ENCODE measurements at places on chromosomes 3 and 15.

GRCh38 chr15:52657338-52657737 is 21.9 kb downstream of the ATOSA start:
- DNase-seq = no peak

DNA sequence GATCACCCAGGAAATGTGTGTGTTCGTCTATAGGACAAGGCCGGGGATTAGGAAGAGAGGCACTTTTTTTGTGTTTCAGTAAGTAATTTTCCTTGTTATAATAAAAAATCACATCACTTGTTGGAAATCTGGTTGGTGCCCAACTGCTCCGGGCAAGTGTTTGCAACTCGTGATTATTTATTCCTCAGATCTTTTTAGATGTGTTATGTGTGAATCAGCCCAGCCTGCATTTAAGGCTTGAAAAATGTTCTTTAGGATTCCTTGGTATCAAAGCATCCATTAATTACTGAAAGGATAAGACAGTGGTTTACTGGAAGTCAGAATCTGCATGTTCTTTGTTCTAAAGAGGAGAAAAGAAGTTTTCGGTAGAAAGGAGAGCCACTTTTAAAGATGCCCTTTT is 345.6 kb downstream of the FEZF2 start:
- DNase-seq = no peak

DNA sequence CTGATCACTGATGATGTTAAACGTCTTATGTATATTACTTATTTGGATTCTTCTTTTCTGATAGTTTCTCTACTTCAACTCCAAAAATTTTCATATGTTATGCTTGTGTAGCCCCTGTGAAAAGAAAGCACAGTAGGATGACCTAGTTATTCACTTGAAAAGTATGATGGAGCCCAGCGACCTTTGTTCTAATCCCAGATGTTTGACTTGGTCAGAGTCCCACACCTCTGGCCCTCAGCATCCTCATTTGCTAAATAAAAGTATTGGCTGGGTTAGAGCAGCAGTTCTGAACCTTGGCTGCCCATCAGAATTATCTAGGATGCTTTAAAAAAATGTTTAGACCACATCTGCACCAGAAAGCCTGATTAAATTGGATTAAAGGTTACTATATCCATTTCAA is 173.7 kb downstream of the ATG7 start:
- DNase-seq = no peak

DNA sequence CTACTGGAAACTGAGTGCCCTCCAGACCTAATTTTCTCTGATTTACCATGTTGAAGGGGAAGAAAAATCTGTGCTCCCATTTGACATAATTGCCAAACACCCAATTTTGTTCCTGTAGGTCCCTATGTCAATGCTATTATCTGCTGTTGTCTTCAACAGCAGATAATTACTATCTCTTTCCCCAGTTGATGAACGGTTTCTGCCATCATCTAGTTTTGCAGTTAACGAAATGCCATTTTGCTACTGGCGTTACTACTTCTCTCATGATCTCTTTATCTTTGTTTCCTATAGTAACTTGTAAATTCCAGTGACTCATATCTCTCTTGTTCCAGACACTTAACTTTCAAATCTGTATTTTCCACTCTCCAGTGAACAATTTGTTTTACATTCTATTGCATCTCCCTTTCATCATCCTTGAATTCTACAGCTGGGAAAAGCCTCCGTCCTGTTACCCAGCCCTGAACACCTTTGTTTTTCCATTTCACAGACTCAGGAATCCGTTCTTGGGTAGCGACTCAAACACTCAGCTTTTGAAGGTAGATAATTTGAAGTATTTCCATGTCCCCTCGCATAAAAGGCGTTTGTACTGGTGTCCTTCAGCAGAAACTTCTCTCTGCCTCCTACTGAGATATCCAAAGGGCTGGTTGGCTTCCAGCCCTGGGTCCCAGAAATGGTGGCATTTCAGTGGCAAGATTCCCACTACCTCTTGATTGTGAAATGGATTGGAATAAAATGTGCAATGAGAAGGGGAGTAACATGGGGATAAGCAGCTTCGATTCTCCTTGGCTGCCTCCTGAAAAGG is 111.7 kb downstream of the FOXB1 start:
- DNase-seq = no peak

- no peak for DNase-seq
Measured at GRCh38 chr15:31470756-31471155, 144.1 kb downstream of the KLF13 start.

GRCh38 chr3:134374105-134374790 is at the start of gene AMOTL2:
Gene AMOTL2, minus strand, starts transcription at chr3:134374447. Its CDS starts 3,014 bp downstream, at chr3:134371433.
- DNase-seq = no peak

DNA sequence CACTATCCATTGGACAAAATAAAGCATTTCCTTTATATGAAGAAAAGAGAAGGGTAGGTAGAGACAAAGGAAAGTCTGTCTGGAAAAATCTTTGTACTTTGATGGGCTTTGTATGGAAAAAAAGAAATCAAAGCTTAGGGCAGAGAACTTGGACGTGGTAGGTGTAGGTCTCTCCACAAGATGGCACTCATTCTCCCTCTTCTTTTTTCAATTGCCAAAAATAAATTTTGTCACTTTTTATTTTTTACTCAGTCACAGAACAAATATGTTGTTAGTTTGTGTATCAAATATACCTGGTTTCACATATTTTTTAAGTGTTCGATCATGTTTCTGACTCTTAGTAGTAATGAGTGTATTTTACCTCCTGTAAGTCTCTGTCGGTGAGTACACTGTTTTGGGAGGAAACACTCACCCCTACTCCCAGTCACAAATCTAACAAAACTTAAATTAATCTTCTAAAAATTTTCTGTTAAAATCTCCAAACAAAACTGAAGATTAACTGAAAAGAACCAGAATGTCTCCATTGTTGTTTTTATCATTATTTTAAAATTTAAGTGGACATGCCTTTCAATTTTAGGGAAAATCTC is 415.8 kb upstream of the GOLIM4 start:
- DNase-seq = no peak
